SHP77 (cell line): ENCODE measurements at places on chromosomes 4 and X.

DNA sequence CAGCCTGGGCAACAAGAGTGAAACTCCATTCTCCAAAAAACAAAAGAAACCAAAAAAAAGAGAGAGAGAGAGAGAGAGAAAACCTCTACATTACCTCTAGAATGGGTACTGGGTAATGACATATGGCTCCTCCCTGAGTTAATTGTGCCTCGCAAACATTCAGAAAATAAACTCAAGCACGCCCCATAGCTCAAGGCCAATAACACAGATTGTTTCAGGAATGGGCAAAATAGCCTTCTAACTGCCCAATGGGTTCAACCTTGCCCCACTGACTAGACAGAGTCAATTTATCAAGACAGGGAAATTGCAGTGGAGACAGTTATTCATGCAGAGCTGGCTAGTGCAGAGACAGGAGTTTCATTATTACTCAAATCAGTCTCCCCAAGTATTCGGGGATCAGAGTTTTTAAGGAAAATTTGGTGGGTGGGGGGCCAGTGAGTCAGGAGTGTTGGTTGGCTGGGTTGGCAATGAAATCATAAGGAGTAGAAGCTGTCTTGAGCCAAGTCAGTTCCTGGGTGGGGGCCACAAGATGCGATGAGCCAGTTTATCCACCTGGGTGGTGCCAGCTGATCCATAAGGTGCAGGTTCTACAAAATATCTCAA lies 25.1 kb downstream of the NIPAL1 start:
- DNase-seq, result no peak

GRCh38 chr4:154757713-154758112 lies 13.9 kb downstream of the LRAT start:
- no peak for DNase-seq

GRCh38 chr4:6548201-6548881 lies 26.6 kb upstream of the MAN2B2 start:
- DNase-seq, result peak; percentile 31

DNA sequence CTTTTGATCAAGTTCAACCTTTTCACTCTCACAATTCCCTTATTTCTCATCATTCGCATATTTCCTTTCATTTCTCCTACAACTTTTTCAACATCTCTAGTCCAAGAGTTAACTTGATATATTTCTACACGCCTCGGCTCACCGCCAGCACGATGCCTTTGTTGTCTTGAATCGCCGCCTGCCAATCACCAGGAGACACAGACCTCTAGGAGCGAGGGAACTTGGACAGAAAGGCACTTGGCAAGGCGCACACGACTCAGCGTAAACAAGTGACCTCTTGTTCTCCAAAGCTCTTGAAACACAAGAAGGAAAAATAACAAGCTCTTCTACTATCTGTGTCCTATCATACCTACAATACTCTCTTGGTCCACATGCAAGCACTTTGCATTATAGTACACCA lies 27.1 kb upstream of the RBMX start:
- no peak for DNase-seq

- no peak for DNase-seq
Observed at GRCh38 chrX:133215017-133215416, 3.1 kb downstream of the TFDP3 start.

DNA sequence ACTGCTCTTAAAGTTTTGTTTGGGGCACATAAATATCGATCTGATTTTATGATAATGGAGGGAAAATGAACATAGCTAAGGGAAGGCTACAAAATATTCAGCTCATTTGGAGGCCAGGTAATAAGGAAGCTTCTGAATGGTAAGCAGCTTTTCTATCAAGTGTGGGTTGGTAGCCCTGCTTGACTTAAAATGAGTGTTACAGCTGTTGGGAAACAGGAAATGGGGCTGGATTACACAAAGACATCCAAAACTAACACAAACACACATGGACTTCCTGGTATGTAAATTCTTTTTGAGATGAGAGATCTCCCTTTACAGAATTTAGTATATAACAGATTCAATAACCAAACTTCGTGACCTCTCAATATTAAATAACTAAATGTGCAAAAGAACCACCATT lies 58.0 kb downstream of the FGF16 start:
- no peak for DNase-seq

- DNase-seq, result peak; percentile 32
Observed at GRCh38 chr4:151983854-151984253, 223.0 kb upstream of the GATB start.

DNA sequence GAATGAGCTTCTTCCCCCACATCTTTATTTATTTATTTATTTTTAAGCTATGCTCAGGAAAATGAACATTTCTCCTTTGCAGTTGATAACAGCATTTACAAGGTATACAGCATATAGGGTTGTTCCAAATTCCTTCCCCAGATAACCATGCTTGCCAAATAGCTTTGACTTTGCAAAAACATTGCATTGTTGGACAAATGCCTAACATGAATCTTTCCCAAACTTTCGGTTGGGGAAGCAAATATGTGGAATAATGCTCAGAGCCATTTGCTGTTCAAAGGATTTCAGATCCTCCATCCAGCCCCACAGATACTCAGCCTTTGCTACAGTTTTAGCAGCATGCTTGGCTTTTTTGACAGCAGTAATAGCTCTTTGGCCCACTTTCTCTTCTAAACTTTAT lies 127.2 kb upstream of the AGA start:
- no peak for DNase-seq

- no peak for DNase-seq
Observed at GRCh38 chrX:29530501-29530900, 684.9 kb upstream of the MAGEB2 start.

DNA sequence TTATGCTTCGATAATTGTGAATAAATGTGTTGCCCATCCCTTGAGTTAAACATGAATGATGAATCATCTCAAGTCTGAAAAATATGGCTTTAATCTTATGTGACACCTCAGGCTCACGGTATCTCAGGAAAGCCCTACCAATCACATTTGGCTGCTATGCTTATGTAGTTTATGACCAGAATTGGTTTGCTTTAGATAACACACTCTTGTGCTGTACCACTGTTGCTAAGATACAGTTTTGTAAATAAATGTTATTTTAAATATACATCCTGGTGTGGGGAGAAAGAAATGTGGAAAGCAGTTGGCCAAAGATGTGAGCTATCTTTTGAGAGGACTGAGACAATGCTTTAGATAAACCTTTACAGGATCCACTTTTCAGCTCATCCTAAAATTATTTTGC lies 63.2 kb downstream of the NPY1R start:
- DNase-seq, result no peak

GRCh38 chr4:69984030-69984443 lies 11.7 kb upstream of the STATH start:
- DNase-seq, result peak; percentile 67

- no peak for DNase-seq
Observed at GRCh38 chrX:110588853-110589252, 206.8 kb downstream of the CHRDL1 start.

GRCh38 chrX:22351076-22351475 lies 78.4 kb downstream of the CBLL2 start:
- no peak for DNase-seq

DNA sequence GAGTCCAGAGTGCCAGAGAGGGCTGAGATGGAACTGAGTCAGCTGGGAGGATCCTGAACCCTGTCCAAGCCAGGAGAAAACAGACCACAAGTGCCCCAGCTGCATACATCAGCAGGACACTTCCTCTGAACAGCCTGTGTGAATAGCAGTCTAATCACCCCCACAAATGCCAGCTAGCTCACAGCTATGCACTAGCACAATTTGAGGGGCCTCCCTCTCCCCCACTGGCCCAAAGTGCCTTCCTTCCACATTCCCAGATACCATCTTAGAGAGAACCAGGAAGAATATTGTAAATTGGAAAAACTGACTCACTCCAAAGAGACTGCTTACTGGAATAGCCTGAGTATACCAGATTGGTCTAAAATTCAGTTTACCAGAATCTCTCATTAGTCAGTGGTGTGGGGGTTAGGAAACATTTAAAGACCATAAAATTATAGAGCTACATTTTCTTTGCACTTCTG lies 292.6 kb upstream of the KLF3 start:
- no peak for DNase-seq

DNA sequence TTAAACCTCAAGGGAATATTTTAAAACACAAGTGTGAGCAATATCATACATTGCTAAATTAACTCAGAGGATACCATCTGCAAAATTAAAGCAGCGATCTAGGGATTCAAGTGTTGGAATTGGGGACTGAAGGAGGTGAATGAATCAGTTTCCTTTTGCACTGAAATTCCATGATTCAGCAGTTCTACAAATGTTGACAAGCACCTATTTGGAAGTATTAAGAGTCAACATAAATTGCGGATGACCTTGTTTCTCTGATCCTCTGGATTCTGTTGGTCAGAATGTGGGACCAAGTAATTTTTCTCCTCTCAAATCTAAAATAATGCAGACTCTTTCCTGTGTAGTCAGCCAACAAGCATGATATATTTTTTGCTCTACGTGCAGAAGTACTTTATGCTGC lies 78.8 kb downstream of the LDB2 start:
- no peak for DNase-seq

GRCh38 chrX:72045141-72045540 lies 86.6 kb downstream of the RTL5 start:
- DNase-seq, result no peak

DNA sequence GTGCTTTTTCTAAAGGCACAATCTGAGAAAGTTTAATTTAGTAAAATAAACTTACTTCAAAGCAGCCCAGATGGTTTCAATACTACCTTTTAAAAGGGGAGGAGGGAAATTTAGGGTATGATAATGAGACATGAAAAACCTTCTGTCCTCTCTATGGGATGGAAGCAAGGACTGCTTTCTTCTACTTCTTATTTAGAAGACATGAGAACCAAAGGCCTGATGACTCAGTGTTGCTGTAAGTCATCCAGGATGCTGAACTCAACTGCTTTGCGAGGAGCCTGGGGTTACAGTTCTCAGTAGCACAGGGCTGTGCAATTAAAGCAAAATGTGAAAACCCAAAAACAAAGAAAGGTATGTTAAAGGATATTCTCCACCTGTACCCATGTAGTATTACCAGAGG lies 140.8 kb upstream of the EDNRA start:
- DNase-seq, result no peak

DNA sequence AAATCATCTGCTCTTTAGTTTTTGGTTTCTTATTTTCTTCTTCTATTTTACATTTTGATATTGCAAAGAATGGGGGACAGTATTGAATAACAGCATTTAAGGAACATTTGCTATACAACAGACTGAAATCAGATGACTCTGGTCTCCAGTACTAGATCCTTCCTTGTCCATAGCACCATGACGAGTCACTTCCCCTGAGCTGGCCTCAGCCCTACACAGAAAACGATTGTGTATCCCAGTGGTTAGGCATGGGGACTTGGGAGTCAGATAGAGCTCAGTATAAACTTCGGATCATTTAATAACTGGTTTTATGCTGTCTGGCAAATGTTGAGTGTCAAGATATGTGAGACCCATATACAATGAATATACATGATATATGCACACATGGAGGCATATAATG lies 44.7 kb upstream of the BEX4 start:
- DNase-seq, result no peak

- no peak for DNase-seq
Observed at GRCh38 chr4:186566068-186566467, 10.7 kb upstream of the MTNR1A start.

GRCh38 chr4:108155373-108155772 lies 13.4 kb downstream of the LEF1 start:
- DNase-seq, result no peak

DNA sequence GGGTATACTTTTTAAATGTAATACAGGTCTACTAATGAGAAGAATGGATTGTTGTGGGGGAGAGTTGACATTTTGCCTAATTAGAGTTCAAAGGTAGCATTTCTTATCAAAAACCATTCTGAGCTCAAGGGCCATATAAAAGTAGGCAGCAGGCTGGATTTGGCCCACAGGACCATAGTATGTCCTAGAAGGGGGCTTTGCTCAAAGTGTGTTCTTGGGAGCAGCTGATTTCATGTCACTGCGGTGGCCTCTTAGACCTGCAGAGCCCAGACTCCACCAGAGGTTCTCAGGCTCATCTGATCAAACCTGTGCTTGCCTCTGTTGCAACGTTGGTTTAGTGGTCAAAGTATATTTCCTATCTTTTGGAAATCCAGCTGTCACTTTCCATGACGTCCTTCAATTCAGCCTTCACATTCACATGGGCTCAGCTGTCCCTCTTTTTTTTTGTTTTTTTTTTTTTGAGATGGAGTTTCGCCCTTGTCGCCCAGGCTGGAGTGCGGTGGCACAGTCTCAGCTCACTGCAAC lies 34.6 kb upstream of the TENM3 start:
- no peak for DNase-seq

- peak; percentile 27 for DNase-seq
Observed at GRCh38 chr4:46389301-46389775, 590 bp downstream of the GABRA2 start.

DNA sequence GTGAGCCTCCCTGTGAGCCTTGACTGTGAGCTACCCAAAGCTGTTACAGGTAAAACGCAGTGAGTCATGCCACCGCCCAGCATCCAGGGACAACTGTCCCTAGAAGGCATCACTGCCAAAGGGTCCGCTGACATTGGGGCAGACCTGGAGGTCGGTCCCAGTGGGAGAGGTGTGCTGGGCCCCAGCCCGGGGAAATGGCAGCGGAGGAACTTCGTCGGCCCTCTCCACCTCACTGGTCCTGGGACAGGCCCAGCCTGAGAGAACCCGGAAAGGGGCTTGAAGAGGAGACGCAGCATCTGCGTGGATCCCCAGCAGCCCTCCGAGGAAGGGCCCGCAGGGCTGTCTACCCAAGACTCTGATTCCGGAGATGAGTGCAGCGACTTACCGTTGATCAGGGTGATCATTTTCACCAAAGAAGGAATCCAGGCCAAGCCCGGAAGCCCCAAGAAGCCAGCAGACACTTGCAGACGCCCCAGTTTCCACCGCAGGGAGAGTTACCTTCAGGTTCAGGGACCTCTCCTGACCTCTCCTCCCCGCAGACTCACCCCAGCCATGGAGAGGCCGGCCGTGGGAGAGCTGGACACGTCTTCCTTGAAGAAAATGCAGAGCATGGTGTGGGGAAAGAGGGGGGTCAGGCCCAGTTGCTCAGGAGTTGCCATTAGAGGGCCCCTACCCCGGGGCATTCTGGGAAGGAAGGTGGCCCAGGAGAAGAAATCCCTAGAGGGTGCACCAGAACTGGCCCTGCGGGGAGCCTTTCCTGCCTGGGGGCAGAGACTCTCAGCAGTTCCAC lies 51.2 kb downstream of the CXorf49B start:
- no peak for DNase-seq

- no peak for DNase-seq
Observed at GRCh38 chr4:31194823-31195222, 474.7 kb downstream of the PCDH7 start.

- DNase-seq, result no peak
Observed at GRCh38 chr4:147530134-147530533, 49.2 kb downstream of the EDNRA start.

DNA sequence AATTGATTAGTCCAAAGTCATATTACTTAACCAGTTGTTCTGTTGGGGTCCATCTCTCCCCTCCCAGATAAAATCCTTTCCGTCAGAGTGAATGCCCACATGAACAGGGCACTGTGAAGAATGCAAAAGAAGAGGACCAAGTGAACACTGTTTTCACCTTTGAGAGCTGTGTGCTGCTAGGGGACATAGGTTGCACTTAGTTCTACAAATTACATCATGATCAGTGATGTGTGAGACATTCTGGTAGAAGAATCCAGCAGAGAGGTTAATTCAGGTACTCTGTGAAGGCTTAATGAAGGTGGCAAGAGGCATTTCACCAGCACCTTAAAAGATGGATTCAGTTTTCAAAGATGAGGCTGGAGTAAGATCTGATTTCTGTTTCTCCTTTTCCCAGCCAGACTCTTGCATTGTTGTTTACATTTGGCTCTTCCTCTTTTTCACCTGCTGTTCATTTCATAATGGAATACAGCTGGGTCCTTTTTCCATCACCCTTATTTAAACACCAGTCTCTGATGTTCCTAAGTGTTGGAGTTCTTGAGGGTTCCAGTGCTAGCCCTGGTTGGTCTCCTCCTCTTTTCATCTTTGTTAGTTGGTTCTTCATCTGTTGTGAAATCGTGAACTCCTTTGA lies 10.9 kb downstream of the GAB1 start:
- DNase-seq, result no peak
